ENCODE measurements at places on chromosomes 5 and 9.
A peak's percentile ranks its signal among the peaks of the same experiment; 100 is the strongest.

GRCh38 chr9:123438821-123439220 lies 82.8 kb downstream of the CRB2 start:
- no peak for DNase-seq

- no peak for DNase-seq
These were observed 7.1 kb downstream of the PRKAA1 start for GRCh38 chr5:40790947-40791593.

- DNase-seq: no peak
These were observed 14.6 kb downstream of the NREP start for GRCh38 chr5:111742177-111742994.

DNA sequence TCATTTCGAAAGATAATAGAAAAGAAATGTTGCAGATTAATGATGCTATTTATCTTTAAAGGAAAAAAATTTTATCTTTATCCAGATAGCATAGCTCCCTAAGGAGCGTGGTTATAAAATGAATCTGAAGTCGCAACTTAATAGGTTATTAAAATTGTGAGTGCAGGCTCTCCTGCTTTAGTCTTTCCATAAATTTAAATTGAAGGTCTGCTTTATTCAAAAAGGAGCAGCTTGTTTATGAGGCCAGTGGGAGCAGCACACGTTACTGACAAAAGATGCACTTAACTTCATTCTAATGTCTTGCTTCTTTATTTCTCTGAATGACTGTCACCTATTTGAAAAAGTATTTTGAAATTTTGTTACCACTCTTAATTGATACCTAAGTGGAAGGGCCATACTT lies 95.0 kb downstream of the ZCCHC7 start:
- no peak for DNase-seq

GRCh38 chr9:125295657-125296056 lies 34.0 kb downstream of the GAPVD1 start:
- DNase-seq: no peak

- DNase-seq: no peak
These were observed 113.8 kb downstream of the MEF2C start for GRCh38 chr5:88769165-88769564.

DNA sequence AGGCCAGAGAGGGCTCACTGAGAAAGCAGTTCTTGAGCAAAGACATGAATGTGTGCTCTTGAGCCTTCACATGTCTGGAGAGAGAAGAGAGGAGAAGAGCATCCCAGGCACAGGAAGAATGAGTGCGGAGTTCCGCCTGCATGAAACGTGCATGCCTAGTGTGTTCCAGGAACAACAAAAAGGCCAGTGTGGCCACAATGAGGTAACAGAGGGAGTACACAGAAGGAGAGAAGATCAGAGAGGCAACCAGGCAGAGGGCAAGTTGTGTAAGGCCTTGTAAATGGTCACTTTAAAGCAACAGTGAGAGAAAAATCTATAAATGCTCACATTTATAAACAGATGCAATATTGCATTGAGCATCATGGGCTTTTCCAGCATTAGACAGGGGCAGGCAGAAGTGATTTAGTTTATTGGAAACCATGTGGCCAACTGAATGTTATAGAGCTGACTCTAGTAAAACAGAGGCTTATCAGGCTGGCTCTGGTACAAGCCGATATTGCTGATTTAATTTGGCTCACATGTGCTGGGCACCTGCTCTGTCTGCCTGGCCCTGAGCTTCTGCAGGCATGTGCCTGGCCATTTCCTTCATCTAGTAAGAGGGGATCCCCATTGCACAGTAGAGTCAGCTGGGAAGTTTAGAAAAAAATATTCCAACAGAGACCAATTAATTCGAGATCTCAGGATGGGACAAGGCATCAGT lies 185.3 kb downstream of the SAXO1 start:
- no peak for DNase-seq

GRCh38 chr5:123610665-123611405 lies 98.9 kb downstream of the CSNK1G3 start:
- DNase-seq: no peak

GRCh38 chr9:132482196-132482813 lies 72.3 kb downstream of the CFAP77 start:
- no peak for DNase-seq

- DNase-seq: no peak
These were observed 5.8 kb upstream of the ENG start for GRCh38 chr9:127860260-127860659.

DNA sequence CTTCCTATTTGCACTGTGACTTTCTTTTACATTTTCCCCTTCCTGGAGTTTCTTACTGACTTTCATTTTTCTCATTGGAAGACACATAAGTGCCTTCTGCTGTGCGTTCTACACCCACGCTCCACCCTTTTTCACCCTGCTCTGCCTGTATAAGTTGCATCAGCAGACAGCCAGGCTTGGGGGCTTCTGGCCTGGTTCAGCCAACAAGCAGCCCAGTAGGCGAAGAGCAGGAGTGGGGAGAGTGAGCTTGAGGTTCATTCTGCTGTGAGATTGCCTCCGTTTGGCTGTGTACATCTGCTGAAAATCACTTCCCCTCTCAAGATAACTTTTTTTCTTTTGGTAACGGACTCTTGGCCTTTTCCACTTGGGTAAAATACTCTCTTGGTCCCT lies 38.4 kb downstream of the RASGRF2 start:
- DNase-seq: no peak

GRCh38 chr5:65674749-65675148 lies 47.2 kb downstream of the SGTB start:
- no peak for DNase-seq

DNA sequence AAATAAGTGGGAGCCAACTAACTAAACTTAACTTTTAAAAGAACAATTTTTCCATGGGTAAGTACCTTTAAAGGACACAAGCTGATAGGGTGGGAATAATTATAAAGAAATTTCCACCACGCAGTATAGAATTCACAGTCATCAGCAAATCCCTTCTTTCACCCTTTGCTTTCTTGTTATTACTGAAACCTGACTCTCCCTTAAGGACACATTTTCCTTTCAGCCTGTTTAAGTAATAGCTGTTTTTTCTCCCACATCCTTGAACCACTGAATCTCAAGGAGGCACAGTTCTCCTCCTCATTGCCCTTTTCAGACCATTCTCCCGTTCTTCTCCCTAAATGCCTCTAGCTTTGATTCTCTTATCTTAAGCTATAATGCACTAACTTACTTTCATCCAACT lies 6.3 kb downstream of the C5orf15 start:
- no peak for DNase-seq

- DNase-seq: no peak
These were observed 411.4 kb upstream of the SGCD start for GRCh38 chr5:155915601-155916000.

DNA sequence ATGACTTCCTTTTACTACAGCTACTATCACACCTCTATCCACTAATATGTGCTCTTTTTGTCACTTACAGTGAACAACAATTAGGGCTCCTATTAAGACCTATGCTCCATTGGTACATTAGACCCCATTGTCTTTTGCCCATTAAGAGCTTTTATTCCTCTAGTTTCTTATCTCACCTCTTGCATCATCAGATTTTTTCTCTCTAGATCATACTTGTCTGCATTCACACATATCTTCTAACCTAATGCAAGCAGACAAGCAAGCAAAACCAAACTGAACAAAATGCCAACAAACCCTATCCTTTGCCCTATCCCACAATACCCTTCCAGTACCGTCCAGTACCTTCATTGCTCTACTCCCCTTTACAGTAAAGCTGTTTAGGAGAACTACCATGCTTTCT lies 10.1 kb upstream of the RBM27 start:
- DNase-seq: no peak

GRCh38 chr9:127506814-127507750 lies 55.8 kb downstream of the LRSAM1 start:
- no peak for DNase-seq

GRCh38 chr5:2031581-2031980 lies 148.9 kb upstream of the IRX4 start:
- DNase-seq: no peak

DNA sequence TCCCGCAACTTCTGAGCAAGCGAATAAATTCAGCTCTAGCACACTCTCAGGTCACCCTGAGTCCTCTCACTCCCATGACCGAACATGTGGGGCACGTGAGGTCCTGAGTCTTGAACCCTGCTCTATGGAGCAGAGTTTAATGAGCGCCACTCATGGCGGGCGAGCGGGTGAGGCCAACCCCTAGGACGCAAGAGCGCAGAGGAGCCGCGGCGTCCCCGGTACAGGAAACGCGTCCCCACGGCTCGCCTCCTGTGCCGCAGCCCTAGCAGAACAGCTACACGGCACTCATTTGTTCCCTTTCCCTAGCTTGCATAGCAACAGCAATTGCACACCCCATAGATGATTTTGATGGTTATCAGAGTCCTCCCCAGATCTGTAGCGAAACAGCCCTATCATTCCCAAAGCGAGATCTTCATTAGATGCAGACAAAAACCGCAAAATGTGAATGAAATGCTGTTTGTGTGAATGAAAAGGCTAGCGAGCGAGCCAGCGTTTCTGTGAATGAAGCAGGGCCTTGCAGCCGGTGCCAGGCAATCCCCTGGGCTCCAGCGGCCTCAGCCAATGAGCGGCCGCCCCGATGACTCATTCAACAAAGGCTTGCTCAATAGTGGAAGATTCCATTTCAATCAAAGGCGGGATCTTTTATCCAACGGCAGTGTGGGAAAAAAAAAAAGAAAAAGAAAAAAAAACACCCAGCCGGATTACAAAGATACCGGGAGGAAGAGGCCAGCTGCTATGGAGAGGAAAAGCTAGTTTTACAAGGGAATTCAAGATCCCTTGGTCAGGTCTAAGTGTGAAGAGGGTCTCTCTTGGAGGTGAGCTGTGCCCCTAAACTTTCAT lies 1.5 kb upstream of the SHC3 start:
- DNase-seq: no peak

DNA sequence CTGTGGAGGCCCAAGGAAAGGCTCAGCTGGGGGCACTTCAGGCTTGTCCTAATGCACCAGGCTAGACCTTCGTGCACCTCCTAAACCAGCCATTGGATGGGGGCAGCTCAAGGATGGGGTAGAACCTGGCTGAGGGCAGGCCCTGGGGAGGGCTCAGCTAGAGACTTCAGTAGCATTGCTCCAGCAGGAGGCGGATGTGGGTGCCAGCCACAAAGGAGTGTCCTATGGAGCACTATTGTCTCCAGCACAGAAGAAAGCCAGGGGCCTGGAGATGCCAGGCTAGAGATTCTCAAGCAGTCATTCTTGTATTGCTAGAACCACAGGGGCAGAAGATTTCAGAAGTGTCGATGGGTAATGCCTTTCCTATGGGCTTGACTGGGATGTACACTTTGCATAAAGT lies 131.8 kb downstream of the SYK start:
- DNase-seq: no peak

DNA sequence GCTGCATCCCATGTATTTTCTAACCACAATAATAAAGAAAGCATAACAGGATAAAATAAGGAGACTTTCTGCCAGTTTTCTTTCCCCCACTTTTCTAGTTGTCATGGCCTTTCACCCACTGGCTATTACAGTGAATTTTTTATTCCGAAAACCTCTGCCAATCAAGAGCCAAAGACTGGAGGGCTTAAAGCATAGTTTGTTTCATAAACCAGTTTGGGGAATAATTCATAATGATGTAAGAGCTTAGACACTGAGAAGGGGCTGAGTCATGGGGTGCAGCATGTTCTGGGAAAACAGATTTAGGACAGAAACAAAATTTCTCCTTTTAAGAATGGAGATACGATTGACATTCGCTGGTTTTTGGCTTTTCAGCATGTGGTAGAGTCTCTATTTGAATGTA lies 4.4 kb upstream of the GLIPR2 start:
- DNase-seq: no peak

GRCh38 chr5:19615071-19615470 lies 372.9 kb downstream of the CDH18 start:
- no peak for DNase-seq

DNA sequence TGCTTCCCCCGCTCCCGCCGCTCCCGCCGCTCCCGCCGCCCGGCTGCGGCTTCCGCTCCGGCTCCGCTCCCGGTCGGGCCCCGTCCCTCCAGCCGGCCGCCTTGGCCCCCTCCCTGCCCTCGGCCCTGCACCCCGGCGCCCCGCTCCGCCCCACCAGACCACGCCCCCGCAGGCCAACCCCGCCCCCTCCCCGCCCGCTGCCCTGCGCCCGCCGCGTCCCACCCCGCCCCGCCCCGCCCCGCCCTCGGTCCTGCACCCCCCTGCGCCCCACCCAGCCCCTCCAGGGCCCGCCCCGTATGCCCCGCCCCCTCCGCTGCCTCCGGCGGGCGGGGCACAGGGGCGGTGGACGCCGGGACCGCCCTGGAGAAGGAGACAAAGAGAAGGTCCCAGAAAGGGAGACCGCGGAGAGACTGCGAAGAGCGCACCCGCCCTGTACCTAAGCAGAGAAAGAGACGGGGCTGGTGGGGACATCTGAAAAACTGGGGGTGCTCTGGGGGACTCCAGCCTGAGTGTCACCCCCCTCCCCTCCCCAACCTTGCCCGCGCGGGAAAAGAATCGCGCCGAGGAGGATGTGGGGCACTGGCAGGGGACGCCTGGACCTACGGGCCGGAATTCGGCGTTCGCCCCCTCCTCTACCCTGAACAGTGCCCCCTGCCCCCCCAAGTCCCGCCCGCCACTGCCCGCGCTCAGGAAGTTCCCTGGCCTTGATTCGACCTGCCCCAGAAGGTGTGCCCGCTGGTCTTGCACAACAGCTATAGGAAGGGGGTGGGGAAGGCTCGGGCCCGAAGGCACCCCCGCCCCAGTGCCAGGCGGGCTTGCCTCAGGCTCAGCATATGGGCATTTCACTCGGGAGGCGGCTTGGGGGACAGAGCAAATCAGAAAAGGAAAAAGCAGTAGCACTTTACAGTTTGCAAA lies 42.8 kb upstream of the STXBP1 start:
- DNase-seq: peak; percentile 68

DNA sequence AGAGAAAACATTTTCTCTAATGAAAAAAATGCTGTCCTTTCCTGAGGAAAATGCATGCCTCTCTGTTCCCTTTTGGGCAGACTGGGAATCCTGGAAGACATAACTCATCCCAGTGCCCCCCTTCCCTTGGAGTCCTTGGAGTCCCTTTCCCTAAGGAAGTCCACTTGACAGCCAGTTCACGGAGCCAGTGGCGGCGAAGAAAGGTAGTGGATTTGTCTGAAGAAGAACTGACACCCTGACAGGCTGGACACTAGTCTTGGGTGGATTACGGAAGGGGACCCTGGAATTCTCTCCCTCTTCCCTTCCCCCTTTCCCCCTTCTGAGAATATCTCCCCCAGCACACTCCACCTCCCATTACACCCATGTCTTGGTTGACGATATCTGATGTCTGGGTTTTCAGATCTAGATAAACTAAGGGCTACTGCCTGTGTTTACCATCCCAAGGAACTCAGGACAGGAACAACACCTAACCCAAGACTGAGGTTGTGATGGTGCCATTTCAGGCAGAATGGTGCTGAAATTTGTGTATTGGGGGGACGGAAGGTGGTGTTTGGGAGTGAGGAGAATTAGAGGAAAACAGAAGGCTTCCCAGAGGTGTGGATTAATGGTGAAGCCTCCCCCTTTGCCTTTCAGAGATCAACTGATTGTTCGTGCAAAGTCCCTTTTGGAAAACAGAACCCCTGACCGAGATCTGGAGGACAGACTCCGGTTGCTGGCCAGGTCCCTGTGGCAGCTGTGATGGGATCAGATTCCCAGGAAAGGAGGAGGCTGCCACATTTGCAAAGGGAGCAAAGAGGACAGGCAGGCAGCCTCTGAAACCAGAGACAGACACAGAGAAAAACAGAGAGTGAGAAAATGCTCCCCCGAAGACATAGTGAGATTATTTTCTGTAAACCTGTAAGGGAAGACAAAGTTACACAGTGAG lies 704 bp downstream of the SPARC start:
- no peak for DNase-seq
